ENCODE measurements at places on chromosomes 16 and 17.

DNA sequence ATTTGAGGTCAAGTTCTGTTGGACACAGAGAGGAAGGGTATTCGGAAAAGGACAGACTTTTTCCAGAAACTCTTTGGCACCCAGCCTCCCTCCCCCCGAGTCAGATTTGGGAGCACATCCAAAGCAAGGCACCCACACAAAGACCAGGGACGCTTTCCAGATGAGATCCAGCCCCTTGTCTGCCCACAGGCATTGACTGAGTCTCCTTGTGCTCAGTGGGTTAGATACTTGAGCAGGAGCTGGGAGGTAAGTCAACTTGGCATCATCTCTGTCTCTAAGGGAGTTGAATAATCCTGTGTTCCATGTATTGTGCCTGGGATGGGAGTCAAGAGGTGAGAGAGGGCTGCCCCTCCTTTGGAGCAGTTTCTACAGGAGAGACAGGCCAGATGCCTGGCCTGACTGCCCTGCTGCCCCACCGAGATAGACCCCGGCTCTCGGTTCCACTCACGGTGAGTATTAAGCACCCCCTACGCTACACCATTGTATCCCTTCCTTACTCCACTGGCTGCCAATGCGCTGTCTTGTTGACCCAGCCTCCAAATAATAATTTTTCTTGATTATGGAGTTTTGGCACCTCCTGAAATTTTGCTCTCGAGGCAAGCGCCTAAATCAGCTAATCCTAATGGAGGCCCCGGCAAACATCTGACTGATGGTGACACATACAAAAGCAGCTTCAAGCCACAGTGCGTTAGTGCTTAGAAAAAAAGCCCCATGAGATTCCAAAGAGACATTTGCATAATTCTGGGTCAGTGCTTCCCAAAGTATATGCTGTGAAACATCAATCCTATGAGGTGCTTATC lies 29.6 kb upstream of the MAP3K14 start:
- DNase-seq = no peak

GRCh38 chr16:19102187-19102872 lies 11.4 kb upstream of the ITPRIPL2 start:
- DNase-seq = no peak

DNA sequence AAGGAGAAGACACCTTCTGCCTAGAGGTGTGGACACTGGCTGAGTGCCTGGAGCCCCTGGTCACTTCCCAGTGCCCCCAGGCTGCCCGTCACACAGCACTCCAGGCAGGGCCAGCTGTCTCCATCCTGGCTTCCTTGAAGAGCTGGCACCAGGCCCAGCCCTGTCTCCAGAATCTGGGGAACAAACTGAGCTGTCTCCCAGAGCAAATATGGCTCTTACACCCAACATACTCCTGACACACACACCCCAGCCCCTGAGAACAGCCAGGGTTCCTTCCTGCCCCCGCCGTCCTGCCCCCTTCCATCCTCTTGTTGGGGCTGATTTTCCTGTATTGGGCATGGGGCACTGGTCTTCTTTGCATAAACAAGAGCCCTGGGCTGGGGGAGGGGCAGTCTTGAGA lies 9.1 kb downstream of the NHERF1 start:
- DNase-seq = no peak

DNA sequence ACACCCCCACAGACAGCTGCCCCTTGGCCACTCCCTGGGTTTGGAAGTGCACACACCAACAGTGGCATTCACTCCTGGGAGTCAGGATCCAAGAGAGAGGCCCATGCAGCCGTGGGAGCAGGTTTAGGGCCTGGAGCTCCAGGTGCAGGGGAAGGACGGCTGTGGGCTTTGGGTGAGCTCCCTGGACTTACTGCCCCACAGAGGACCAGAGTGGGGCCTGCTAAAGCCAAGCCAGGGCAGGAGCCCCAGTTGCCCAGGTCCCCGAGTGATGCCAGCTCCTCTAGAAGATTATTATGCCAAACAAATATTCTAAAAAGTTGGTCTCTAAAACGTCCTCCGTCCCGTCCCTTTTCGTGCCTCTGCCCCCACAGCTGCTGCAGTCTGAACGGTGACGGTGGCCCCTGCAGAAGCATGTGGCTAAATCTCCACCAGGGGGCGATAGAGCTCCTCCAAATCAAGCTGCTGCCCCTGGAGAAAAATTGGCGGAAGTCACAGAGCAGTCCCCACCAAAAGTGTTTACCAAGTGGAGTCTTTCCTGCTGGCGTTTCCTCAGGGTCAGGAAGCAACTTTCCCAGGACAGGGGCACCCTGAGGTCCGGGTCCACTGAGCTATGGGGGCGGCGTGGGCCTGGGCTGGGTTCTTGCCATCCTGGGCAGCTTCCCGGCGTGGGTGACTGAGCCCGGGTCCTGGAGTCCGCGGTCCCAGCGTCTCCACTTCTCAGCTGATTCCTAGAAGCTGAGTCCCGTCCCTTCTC lies 4.2 kb downstream of the ARMC7 start:
- DNase-seq = peak; percentile 64

- DNase-seq = no peak
Measured at GRCh38 chr16:81879625-81880024, 100.5 kb downstream of the PLCG2 start.

- DNase-seq = peak; percentile 52
Measured at GRCh38 chr17:52383493-52384100, 225.1 kb upstream of the CA10 start.

DNA sequence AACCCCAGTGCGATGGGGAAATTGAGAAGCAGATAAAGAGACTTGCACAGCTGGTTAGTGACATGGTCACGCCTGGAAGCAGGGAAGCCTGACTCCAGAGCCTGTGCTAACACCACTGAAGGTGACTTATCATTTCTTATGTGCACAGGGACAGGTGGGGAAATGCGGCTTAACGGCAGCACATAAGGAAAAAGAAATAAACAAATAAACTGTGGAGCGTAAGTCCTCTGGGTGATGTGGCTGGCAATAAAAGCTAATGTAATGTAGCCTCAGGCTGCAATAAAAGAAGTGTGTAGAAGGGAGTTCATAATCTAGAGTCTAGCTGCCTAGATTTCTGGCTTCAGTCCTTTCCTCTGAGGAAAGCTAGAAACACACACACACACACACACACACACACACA lies 10.6 kb downstream of the CDH11 start:
- peak; percentile 69 for DNase-seq

DNA sequence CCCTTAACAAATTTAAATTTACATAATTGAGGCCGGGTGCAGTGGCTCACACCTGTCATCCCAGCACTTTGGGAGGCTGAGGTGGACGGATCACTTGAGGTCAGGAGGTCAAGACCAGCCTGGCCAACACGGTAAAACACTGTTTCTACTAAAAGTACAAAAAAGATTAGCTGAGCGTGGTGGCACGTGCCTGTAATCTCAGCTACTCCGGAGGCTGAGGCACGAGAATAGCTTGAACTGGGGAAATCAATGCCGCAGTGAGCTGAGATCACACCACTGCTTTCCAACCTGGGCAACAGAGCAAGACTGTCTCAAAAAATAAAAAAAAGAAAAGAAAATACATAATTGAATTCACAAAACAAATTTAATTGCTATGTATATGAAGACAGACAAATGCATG lies 56.3 kb upstream of the KIFC3 start:
- no peak for DNase-seq

DNA sequence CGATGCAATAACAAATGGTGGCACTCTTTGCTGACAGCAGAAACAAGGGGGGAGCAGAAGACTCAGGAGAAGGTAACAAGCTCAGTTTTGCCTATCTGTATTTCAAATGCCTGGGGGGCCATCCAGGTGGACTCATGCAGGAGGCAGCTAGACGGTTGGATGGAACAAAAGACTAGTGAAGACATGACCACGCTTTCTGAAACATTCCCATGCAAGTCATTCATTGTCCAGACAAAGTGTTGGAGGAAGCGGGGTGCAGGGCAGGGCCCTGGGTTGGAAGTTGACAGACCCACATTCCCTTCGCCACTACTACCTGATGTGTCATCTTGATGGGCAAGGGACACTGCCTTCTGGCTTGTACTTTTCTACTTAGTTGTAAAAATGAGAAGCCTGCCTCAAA lies 29.8 kb upstream of the CRYBA1 start:
- DNase-seq = no peak

DNA sequence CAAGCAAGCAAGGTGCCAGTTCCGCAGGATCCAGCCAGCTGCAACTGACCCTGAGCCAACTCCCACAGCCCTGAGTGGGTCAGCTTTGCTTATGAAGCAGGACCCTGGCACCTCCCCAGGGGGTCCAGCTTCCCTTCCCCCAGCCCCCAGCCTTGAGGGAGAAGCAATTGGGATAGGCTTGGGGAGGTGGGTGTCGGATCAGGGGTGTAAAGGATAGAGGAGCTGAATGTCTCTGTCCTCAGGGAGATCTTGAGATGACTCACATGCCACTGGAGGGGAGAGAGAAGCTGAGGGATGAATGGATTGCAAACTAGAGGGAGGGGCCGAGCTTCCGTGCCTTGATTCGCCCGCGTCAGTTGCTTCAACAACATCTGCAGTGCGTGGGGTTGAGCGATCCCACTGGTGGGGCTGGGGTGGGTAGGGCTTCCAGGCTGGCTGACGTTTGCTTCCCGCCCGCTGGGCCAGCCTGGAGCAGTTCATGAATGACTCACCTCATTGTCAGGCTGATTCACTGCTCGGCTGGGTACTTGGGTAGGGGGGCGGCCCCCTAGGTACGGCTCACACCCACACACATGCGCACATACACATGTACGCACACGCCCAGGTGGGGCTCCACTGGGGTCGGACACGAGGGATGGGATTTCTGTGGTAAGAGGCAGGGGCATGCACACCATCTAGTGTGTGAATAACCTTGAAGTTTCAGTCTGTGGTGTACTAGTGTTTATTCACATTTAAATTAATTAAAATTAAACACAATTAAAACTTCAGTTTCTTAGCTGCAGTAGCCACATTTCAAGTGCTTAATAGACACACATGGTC lies 3.6 kb upstream of the HROB start:
- DNase-seq = no peak

DNA sequence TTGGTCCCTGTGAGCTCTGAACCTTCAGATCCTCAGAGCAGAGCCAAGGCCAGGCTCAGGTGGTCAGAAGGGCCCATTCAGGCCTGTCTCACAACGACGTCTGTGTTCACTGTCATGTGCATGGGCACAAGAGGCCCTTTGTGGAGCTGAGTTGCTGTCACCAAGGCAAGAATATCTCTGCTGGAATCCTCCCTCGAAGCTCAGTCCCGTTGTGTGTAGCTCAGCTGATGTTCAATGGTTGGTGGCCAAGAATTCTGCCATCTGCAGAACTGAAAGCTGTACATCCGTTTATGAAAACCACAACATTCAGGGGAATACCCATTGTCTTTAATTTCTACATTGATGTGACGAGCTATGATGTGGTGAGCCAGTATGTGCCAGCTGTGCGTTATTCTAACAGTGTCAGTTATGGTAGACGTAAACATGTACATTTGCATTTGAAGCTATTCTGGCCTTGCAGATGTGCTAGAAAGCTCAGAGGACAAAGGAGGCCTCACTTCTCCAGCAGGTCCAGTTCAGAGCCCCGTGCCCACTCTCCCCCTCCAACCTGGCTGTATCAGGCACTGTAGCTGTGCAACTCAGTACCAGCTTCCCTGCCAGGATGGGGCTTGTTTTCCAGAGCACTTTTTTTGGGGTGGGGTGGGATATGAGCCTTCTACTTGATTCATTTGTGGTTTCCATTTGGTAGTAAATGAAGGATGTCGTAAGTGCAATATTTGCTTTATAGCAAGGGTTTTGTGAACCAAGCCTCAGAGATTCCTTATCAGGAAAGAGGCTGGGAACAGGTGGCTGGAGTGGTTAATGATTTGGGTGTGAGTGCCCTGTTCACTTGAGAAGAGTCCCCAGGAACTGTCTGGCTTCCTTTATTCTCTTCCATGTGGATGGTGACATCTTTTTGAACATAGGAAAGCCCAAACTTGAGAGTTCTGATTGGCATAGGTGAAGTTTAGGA lies 56.1 kb downstream of the B9D1 start:
- DNase-seq = no peak

- DNase-seq = peak; percentile 41
Measured at GRCh38 chr17:7436556-7437368, 1.5 kb downstream of the TMEM102 start.

DNA sequence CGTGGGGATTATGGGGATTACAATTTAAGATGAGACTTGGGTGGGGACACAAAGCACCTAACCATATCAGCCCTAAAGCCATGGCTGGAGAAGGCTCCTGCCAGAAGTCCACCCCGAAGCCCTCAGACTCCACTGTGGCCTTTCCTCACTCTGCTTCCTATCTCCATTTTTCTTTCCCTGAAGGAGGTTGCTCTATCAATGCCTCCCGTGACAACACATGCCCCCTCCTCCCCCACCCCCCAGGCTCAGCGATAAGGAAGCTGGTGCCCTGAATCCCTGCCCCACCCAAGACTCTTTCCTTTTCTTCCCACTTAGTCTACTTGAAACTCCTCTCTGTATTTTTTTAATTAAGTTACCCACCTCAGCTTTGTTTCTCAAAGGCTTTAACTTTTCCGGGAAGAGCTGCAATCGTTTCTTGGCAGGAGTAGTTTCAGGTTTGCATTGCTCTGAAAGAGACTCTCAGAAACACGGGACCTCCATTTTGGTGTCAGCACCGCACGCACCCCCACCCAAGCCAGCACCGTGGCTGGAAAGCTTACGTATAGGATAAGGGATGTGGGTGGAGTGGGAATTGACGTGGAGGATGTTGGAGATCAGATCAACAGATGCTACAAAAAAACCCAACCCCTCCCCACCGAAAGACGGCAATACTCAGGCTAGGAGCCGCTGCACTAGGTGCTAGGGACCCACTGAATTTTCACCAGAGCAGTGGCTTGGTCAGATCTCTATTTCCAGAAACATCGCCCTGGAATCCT lies 15.2 kb upstream of the CA4 start:
- no peak for DNase-seq

- no peak for DNase-seq
Measured at GRCh38 chr17:77453613-77454241, 313.0 kb downstream of the SEC14L1 start.

GRCh38 chr16:79651363-79651762 lies 50.8 kb upstream of the MAF start:
- DNase-seq = no peak

GRCh38 chr17:45225964-45226530 lies 4.4 kb downstream of the FMNL1 start:
- no peak for DNase-seq

- no peak for DNase-seq
Measured at GRCh38 chr16:25033852-25034251, 18.7 kb upstream of the ARHGAP17 start.

DNA sequence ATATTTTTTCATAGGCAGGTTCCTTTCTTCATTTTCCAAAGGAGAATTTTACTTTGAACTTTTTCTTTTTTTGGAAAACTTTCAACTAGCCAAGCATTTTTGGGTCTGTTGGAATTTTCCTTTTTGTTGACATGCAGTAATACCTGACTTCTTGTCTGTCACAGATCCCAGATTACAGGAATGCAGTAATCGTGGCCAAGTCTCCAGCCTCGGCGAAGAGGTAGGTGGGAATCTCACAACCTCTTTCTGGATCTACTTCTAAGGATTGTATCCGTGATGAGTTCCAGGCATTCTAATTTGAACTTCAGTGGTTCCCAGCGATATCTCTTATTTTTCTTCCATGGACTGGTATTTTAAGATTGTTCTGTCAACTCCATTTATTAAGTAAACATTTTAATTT lies 31.7 kb downstream of the PRPSAP2 start:
- DNase-seq = no peak

DNA sequence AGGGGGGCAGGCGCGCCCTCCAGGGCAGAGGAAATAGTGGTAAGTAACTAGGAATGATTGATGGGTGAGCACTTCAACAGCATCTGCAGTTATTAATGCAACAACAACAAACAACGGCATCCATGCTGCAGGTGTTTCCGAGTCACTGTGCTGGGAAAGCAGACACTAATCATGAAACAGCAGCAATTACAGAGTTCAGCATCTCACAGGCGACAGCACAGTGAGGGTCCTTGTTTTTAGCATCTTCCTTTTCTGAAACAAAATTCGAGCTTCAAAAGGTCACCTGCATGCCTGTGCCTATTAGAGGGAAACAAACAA lies 191.9 kb downstream of the SLC39A11 start:
- DNase-seq = no peak
